DMS53 (cell line): ENCODE measurements at places on chromosomes 5 and 9.

GRCh38 chr5:176882567-176882903, 16.6 kb downstream of the HK3 start:
- no peak for DNase-seq

DNA sequence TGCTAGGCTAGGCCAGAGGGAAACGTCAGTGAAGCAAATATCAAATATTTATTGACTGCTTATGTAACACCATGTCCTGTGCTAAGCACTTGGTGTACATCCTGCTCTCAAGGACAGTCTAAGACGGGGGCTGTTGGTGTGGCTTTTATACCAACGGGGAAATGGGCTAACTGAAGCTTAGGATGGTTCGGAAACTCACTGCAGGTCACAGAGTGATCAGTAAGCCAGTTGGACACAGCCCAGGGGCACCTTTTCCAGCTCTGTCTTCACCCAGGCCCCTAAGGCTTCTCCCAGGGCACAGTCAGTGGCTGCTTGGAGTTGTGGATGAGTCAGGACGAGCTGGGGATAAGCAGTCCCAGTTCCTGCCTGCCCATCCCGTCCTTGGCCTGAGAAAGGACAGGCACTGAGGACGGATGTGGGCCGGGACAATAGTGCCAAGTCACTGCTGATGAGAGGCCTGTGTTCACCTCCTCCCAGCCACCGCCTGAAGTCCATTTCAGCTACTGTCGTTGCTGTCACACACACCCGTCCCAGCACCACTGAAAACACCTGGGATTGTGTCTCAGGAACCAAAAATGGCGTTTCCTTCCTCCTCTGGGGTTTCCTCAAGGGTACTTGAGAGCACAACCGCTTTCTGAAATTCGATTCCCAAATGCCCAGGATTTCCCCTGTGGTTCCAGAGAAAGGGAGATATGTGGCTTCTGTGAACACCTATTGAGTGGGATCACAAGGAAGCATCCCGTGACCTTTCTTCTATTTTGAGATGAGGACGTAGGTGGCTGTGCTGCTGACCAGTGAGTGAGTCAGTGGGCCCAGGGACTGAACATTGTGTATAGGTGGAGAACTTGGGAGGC, 17.5 kb upstream of the SPRY4 start:
- peak; percentile 58 for DNase-seq

DNA sequence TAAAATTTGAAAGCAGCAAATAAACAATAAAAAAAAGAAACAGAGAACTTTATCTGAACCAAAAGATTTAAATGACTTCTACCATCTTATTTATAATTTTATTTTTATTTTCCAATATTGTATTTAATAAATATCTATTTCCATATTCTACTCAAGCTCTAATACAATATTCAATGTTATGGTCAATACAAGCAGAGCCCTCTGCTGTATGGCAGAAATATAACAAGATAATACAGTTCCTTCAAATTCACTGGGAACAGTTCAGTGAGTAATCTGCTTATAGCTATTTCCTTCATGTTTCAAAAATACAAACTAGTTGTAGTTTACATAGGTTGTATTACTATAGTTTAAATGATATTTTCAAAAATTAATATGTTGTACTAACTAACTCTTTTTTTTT, 332.7 kb downstream of the PRDM9 start:
- DNase-seq = peak; percentile 25

DNA sequence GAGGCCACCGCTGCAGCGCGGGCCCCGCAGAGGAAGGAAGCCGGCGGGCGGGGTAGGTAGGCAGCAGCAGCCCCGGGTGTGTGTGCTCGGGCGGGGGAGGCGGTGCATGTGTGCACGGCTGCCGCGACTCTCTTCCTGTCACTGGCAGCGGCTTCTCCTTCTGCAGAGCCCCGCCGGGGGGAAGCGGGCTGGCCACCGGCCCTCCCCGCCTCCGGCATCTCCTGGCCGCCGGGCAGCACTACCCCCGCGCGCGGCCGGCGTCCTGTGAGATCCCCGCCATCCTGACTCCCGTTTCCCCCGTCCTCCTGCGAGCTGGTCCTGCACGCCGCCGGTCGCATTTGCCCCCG, 315 bp downstream of the PIK3R1 start:
- peak; percentile 94 for DNase-seq

GRCh38 chr9:111094433-111094924, 56.2 kb upstream of the LPAR1 start:
- DNase-seq = peak; percentile 12

DNA sequence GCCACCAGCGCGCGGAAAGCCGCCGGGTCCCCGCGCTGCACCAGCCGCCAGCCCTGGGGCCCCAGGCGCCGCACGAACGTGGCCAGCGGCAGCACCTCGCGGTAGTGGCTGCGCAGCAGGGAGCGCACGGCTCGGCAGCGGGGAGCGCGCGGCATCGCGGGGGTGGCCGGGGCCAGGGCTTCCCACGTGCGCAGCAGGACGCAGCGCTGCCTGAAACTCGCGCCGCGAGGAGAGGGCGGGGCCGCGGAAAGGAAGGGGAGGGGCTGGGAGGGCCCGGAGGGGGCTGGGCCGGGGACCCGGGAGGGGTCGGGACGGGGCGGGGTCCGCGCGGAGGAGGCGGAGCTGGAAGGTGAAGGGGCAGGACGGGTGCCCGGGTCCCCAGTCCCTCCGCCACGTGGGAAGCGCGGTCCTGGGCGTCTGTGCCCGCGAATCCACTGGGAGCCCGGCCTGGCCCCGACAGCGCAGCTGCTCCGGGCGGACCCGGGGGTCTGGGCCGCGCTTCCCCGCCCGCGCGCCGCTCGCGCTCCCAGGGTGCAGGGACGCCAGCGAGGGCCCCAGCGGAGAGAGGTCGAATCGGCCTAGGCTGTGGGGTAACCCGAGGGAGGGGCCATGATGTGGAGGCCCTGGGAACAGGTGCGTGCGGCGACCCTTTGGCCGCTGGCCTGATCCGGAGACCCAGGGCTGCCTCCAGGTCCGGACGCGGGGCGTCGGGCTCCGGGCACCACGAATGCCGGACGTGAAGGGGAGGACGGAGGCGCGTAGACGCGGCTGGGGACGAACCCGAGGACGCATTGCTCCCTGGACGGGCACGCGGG, at the start of gene TERT:
TERT (minus strand) TSS at position 234 of the 815 bp plus-strand sequence; CDS start at position 155, 79 bp downstream.
- DNase-seq = peak; percentile 95

GRCh38 chr5:93226202-93226735, 354.8 kb downstream of the NR2F1-AS1 start:
- DNase-seq = no peak

- DNase-seq = no peak
Measured at GRCh38 chr5:150299571-150300327, 3.0 kb downstream of the ARSI start.

GRCh38 chr9:133591116-133591910, 17.9 kb downstream of the FAM163B start:
- peak; percentile 64 for DNase-seq

DNA sequence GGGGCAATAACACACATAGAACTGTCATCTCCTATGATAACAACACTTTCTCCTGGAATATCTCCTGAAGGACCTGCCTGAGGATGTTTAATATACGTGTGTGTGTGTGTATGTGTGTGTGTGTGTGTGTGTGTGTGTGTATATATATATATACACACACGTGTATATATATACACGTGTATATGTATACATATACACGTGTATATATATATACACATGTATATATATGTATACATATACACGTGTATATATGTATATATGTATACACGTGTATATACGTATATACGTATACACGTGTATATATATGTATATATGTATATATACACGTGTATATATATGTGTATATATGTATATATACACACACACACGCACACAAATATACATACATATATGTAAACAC, 27.5 kb downstream of the CDH18 start:
- DNase-seq = no peak

DNA sequence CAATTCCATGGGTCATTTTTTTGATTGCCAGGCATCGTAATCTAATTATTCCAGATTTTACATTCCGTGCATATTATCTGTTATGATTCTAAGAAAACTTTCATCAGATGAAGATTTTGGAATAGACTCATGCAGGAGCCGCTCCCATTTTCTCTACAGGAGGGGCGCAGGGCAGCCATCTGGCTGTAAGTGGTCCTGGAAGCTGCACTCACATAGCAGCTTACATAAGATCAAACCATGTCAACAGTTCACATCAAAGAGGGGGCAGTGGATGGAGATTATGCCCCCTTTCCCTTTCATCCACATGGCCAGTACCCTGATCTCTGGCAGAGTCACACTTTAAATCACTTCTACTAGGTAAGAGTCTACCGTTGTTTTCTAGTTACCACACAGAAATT, 73.3 kb upstream of the PCA3 start:
- peak; percentile 16 for DNase-seq

GRCh38 chr5:10734037-10734709, 26.9 kb downstream of the DAP start:
- no peak for DNase-seq

DNA sequence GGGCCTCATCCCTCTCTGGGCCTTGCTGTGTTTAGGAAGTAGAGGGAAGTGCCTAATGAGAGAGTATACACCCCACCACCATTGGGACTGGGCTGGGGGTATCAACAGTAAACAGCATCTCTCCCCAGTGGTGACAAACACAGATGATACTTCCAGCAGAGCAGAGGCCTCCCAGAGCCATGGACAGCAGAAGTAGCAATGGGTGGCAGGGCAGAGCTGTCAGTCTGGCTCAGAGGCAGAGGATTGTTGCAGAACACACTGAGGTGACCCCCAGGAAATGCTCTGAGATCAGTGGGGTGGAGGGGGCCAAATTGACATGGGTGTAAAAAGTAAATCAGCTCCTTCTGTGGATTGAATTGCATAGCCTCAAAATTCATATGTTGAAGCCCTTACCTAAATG, 12.1 kb upstream of the P4HA2 start:
- DNase-seq = no peak

DNA sequence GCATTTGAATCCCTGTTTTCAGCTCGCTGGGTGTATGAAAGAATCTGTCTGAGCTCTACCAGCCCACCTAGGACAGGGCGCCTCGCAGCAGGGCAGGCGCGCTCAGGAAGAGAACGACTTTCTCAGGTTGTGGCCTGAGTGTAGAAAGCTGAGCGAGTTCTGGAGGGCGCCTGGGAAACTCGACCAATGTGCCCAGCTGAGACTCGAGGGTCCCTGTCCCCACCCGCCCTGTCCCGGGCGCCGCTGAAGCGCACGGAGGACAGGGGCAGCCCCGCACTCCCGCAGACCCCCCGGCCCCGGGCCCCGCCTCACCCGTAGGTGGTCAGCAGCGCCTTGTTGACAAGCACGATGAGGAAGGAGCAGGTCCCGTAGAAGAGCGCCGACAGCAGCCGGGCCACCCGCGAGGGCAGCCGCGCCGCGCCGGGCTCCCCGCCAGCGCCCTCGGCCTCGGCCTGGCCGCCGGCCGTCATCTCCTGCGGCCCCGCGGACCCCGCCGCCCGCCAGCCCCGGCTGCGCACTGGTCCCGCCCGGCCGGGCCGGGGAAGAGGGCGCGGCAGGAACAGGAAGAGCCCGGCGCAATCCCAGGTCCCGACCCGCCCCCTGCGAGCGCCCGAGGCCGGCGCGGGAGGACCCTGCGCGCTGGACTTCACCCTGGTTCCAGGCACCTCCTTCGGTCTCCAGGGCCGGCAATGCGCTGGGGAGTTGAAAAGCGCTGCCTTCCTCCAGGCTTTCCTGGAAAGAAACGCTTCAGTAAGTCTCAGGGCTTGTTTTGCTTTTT, at the start of gene SLC35D2:
SLC35D2 (minus strand) TSS at position 547 of the 778 bp plus-strand sequence; CDS start at position 470, 77 bp downstream.
- DNase-seq = no peak

DNA sequence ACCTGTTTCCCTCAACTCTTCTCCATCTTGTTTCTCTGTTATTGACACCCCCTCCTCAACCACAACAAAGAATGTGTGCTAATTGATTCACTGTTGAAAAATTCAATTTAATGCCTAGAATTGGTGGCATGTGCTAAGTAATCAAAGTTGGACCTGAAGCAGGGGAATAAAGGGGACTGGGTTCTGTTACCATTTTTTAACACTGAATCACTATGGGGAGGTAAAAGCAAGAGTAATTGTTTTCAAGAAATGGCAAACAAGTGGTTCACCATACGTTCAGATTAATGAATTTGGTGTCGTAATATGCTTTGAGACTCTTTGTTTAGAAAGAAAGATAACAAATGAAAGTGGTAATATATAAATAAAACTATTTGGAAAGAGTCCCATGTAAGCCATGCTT, 17.0 kb upstream of the SSBP2 start:
- DNase-seq = no peak

DNA sequence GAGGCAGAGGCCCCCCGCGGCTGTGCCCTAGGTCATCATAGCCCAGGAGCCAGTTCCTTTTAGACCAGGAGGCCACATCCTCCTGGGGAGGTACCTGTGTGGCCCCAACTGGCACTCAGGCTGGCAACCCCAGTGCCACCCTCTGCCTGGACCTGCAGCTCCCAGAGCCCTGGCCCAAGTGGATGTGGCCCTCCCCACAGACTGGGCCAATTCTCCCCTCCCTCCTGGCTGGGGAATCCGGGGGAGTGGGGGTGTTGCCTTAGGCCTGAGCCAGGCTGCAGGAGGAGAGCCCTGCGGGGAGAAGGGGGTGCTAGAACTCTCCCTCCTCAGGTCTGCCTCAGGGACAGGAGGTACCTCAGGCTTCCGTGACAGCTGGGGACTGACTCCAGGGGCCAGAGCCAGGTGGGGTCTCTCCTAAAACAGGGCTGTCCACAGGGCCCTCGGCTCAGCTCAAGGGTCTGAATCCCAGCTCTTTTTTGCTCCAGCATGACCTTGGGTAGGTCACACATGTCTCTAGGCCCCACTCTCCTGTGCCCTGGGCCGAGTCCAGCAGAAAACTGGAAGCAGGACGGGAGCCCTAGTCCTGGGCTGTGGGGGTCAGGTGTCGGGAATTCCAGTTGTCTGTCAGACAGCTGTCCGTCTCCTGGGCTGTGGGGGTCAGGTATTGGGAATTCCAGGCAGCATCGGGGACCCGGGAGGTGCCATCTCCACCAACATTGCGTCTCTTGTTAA, 9.6 kb downstream of the DNLZ start:
- DNase-seq = no peak

DNA sequence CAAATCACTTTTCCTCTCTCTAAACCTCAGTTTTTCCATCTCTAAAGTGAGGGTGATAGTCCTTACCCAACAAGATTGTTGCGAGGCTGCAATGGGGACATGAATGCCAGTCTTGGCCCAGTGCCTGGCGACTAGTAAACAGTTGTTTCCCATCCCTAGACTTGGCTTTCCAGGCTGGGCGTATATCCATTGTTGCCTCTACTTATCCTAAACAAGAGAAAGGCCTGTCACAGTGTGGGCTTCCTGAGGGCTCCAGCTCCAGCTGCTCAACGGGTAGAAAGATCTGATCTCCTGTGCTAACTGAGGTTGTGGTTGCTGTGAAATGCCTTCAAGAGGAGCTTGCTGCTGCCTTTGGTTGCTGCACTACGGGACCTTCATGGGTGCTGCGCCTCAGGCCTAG, 142.0 kb downstream of the NSG2 start:
- no peak for DNase-seq

GRCh38 chr5:4906786-4907185, 233.3 kb upstream of the ADAMTS16 start:
- no peak for DNase-seq

DNA sequence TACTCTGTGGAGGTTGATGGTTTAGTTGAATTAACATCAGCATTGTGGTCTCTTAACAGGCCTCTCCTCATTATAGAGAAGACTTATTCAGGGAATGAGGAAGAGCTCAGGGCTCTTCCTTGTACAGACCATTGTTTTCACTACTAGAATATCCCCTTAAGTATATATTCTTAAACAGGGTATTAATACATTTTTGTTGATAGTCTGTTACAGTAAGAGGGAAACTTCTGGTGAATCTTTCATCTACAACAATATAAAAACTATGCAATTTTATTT, 330.7 kb downstream of the ADGRV1 start:
- DNase-seq = no peak
